GF-D8 (cell line): ENCODE measurements at places on chromosomes 3 and 15.

DNA sequence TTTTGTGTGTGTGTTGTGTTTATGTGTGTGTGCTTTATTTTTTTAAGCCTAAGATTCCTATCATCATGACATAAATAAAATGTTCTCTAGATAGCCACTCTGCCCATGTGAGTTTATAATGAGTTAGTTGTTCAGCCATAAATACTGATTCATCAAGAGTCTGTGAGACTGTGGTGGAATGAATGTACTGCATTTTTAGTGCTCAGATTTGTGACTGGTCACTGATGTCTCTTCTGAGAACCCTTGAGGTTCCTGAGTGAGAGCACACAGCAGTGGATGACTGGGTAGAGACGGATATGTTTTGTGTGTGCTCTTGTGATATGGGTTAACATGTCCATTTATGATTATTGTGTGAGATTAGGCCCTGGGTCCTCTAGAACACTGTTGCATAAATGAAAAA lies 51.2 kb downstream of the SETD5 start:
- DNase-seq = no peak

- DNase-seq = no peak
Measured at GRCh38 chr3:36525115-36525801, 145.0 kb downstream of the STAC start.

DNA sequence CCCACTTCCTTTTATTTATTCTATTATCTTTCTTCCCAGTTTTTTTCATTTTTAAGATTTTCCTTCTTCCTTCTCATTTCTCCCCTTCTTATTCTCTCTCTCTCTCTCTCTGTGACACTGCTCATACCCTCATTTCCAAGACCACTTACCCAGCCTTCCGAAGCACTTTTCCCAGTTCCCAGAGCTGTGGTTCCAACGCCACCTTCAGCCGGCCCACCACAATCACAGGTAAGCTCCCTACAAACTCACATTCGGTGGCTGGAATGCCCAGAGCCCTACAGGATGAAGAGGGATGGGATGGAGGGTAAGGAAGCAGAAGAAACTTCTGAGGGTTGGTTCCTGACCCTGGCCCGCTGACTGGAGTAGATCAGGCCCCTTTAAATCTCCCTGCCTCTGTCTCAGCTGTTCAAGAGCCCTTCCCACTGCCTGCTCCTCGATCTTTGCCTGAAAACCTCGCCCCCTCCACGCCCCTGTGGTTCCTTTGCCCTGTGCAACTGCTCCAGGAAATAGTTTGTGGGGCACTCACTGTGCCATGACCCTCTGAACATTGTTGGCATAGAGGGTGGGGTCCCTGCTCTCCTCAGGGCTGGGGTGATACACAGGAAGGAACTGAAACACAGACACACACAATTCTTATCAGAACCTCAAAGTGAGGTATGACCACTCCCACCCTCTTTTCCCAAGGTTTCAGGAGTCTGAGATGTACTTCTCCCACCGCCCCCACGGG lies 4.8 kb downstream of the LPCAT4 start:
- no peak for DNase-seq

DNA sequence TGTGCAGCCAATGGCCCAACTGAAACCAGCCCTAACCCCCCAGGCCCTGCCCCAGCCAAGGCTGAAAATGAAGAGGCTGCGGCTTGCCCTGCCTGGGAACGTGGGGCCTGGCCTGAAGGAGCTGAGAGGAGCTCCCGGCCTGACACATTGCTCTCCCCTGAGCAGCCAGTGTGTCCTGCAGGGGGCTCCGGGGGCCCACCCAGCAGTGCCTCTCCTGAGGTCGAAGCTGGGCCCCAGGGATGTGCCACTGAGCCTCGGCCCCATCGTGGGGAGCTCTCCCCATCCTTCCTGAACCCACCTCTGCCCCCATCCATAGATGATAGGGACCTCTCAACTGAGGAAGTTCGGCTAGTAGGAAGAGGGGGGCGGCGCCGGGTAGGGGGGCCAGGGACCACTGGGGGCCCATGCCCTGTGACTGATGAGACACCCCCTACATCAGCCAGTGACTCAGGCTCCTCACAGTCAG lies 11.2 kb downstream of the MAP1A start:
- no peak for DNase-seq

DNA sequence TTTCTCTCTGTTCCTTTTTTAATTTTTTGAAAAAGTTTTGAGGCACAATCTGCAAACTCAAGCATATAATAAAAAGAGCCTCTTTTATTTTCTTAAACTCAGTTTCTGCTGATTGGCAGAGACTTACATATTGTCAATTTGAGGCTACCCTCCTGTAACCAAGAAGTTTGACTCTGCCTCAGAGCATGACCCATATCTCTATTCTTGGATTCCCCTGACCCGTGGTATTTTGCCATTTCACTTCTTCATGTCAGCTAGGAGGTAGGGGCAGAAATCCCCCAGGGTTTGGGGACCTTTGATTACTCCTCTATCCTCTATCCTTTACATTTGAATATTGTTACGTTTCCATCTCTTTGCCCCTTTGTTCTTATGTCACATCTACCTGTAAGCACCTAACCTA lies 479.1 kb upstream of the ALCAM start:
- DNase-seq = no peak
